CD8-positive, alpha-beta memory T cell (primary cell): ENCODE measurements at places on chromosomes 12 and 14.
A peak's percentile ranks its signal among the peaks of the same experiment; 100 is the strongest.

GRCh38 chr12:104565606-104566243 lies 109.0 kb downstream of the CHST11 start:
- no peak for DNase-seq

DNA sequence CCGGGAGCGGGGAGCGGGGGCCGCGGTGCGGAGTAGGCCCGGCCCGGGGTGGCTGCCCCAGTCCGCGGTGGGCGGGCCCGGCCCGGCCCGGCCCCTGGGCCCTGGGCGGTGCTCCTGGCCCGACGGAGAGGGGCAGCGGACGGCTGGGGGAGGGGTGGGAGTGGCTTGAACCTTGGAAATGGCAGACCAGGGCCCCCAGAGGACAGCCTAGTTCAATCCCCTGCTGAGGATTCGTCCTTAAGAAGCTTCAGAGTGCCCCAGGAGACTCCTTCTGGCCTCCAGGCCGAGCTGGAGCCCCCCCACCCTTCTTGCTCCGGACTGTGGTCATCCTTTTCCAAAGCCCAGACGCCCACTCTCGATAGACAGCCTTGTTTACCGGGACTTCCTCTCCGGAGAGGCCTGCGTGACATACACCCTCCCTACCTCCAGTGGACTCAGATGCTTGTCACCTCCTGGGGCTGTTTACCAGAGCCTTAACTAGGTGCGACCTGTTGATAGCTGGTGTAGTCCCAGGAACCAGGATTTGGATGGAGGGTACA lies 458 bp downstream of the KHNYN start:
- peak; percentile 54 for DNase-seq

DNA sequence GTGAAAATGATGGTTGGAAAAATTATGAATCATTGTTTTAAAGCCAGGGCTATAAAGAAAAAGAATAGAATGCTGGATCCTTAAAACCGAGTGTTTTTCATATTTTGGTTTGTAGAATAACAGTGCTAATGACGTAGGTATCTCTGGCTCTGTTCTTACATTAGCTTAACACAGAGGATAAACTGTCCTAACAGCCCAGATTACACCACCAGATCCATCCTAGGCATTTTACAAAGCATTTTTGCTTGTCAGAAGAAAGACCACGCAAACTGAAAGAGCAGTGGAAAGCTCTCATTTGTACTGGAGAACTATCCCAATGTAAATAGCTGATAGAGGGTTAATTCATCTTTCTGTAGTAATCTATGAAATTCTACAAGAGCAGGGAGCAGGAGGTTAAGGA lies 13.6 kb downstream of the IFT81 start:
- no peak for DNase-seq

DNA sequence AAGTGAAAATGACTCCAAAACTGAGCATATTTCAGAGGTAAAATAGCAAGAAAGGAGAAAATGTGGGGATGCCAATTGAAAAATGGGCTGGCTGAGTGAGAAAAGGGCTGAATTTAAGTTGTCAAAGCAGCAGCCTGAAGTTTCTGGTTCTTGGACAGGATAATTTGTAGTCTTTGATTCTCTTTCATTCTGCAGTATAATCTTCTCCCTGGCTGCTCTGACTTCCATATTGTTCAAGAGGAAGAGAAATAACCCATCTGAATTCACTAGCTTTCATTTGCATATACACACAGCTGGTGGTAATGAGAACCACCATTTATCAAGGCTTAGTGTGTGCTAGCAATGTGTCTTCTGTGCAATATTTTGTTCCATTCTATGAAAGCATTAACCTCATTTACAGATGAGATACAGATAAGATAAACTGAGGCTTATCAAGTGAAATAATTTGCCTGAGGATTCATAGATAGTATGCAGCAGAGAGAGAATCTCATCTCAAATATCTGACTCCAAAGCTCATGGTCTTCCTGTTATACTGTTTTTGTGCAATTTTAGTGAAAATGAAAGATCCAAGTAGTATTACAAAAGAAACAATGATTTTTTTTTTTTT lies 184.2 kb downstream of the TMTC2 start:
- no peak for DNase-seq

DNA sequence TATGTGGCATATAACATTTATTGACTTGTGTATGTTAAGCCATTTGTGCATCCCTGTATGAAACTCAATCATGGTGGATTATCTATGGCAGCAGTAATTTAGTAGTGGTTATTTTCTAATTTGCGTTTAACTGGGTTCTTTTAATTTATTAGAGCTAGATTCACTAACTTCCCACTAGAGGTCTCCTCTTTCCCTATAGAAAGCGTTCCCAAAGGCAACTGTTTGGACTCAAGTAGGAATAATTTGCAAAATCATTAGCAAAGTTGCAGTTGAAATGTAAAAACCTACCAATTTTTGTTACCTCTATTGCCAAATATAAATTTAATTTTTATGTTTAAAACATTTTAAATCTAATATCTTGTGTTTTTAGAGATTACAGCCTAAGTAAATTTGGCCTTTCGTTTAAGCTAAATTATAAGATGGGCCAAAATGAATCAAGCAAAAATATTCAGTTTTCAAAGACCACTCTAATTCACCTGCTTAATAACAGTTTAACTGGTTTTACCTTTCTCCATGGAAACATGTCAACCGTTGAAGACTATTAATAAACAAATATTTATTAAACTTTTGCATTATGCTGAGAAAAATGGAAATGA lies 6.0 kb downstream of the DMAC2L start:
- DNase-seq: no peak

DNA sequence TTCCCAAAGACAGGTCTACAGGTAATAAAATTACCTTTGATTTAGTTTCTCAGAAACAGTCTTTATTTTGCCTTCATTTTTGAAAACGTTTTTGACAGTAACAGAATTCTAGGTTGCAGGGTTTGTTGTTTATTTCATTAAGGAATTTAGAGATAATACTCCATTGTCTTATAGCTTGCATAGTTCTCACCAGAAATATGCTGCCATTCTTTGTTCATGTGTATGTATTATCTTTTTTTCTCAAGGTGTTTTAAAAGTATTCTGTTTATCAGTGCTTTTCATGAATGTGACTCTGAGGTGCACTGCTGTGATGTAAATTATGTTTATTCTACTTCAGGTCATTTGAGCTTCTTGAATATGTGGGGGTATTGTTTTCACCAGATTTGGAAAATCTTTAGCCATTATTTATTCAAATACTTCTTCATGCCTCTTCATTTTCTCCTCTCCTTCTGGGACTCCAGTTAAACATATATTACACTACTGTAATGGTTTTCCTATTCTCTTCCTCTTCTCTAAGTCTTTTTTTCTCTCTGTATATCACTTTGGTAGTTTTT lies 32.7 kb downstream of the ZNF605 start:
- DNase-seq: no peak

GRCh38 chr14:101115652-101116051 lies 212.1 kb upstream of the RTL1 start:
- DNase-seq: no peak

DNA sequence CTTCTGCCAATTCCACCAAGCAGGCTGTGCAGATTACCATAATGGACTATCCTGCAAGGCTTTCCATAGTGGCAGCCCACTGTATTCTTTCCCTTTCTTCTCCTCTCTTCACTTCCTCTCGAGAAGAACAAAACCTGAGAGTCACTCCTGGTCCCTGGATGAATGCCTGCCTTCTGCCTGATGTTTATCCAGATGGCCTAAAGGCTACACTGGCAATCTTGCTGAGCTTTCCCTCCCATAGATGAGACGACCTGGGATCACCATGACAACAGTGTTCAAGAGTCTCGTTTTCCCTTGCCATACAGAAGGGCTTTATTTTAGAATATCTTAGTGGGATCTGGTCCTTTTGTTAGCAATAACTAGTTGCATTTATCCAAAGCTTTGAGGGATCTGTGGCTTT lies 142.3 kb downstream of the RTN1 start:
- no peak for DNase-seq

DNA sequence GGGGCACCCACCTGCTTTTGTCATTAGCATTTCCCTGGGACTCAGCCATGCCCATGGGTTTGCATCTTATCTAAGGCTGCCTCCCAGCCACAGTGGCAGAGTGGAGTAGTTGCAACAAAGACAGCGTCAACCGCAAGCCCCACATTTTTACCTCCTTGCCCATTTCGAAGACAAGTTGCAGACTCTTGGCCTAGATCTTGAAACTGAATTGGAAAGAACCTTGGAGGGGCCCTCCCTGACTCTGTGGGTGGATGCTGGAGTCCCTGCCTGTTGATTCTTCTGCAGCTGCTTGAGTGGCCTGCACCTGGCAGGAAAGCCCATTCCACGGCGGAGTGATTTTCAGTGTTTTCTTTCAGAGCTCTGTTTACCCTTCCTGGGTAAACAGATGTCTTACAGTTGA lies 309.0 kb downstream of the VRK1 start:
- DNase-seq: no peak

DNA sequence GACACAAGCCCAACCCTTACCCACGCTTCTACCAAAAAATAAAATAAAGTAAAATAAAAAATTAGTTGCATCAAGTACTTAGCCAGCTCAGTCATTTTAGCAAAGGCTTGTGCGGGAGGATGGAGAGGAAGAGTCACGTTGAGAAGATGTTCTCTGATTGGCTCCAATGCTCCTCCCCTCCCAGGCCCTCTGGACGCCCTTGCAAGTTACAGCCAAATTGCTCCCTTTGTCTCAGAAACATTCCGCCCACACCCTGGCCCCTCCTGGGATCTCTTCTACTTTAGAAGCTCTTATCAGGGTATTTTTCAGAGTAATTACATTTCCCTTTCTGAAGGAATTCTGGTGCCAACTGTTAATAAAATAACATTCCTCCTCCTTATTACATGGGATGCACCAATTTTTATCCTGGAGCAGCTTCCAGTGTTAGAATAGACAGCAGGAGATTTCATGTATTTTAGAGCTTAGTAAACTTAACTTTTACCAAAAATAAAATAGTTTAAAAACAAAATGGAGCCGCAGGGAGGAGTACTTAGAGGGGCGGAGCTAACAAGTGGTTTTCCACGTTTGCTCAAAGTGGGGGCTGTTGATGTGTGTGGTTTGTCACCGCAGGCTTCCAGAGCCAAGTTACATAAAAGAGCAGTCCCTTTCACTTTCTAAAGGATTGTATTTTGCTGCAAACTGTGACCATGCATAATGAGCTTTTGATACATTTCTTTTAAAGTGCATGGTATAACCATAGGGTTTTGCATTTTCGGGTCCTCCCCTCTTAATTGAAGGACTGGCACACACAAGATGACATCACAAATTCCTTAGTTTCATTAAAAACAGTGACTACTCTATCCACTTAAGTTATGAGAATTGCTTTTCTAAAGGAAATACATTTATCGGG lies 71.7 kb upstream of the RAP1B start:
- DNase-seq: peak; percentile 78

DNA sequence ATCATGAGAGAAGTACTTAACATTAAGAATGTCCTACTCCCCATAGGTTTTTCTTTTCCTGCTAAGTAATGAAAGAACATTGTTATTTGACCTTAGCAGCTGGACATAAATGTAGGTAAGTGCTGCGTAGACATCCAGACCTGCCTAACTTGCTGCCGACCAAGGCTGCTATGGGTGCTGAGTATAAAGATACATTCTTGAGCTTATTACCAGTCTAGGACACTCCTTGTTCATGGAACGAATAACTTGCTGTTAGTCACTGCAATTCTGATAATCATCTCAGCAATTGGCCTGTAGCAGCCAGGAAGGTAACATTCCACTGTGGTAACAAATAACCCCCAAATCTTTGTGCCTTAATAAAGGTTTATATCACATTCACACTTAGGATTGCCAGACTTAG lies 478.1 kb downstream of the VRK1 start:
- DNase-seq: no peak

- DNase-seq: no peak
Measured at GRCh38 chr12:130476451-130477135, 138.9 kb downstream of the PIWIL1 start.

DNA sequence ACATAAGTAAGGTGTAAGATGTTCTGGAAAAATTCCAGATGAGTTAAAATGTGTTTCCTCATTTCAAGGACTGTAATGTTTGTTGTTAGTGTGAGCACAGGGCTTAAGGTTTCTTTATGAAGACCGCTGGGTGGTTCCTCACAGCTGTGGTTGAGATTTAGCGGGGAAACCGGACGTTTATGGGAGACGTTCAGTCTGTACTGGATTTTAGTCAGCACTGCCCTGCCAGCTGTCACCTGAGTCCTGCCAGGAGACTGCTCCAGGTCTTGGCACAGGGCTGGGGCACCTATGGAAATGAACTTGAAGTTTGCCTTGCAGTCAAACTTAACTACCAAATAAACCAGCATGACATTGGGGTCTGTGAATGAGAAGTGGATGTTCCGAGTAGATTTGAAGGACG lies 555.2 kb downstream of the DIO2 start:
- no peak for DNase-seq

DNA sequence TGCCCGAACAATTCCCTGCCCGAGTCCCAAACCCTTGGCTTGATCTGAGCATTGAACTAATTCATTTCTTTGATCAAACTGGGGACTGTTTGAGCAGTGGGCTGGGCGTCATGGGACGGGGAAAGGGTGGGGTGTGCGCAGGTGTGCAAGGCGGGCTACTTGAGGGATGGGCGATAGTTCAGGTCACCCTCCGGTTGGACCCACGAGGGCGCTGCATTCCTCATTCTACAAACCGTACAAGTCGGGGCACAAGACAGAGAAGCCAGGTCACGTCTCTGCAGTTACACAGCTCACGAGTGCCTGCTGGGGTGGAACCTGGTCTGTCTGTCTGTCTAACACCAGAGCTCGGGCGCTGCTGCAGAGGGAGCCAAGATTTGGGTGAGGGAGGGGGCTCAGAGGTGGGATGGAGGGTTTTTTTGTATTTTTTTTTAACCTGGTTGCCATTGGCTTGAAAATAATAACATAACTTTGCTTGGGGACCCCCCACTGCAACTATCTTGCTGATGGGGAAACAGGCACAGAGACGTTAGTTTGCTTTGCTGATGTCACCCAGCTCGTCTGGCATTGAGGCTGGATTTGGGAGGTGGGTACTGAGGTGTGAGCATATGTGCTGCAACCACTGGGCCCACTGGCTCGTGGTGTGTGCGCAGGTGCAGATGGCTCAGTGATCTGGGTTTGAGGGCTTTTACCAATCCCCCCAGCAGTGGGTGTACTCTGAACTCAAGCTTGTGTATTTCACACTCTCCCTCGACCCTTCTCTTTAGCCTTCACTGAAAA lies 7.6 kb upstream of the RTL1 start:
- no peak for DNase-seq

DNA sequence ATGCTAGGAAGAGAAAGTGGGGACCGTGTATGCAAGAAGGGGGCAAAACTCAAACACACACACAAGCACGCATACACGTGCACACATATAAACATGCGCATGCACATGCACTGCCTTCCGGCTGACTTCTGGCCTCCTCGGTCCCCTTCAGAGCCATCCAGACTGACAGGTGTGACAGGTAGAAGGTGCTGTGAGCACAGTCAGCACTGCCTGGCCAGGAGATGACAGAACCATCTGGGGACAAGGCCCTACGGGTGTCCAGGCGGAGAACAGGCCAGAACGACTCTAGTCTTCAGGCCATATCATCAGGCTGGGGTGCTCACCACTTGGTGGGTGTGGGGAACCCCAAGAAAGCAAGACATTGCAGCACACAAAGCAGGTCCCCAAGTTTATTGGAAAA lies 7.3 kb downstream of the KRT83 start:
- no peak for DNase-seq

- DNase-seq: no peak
Measured at GRCh38 chr14:57848353-57848752, 17.5 kb downstream of the SLC35F4 start.

GRCh38 chr14:51004352-51004800 lies 60.1 kb upstream of the PYGL start:
- no peak for DNase-seq
